ENCODE measurements at places on chromosomes 11 and 22. TPM values are rescaled to one million over a fixed set of nuclear protein-coding genes. Genes with fewer than 3 reads are reported as not detected.

DNA sequence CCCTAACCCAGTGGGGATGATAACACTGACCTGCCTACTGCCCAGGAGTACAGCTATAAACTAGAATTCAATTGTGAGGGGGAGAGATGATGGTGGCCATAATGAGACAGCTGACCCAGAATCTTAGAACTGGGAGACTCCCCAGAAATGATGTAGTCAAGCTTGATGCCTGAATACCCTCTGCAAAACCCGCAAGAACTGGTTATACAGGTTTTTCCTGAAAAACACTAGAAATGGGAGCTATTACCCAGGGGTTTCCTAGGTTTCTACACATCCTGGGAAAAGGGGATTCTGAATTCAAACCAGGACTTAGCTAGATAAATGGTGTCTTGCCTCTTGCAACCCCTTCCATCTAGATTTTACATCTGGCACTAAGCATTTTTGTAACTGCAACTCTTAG, 113.8 kb upstream of the NARS2 start:
- H3K36me3 ChIP-seq = no peaks in the 10 kb centered on the region
- H3K27me3 ChIP-seq = no peaks in the 10 kb centered on the region
- no peak overlapping the region for H3K27ac ChIP-seq
- no peaks in the 10 kb centered on the region for H3K4me1 ChIP-seq

DNA sequence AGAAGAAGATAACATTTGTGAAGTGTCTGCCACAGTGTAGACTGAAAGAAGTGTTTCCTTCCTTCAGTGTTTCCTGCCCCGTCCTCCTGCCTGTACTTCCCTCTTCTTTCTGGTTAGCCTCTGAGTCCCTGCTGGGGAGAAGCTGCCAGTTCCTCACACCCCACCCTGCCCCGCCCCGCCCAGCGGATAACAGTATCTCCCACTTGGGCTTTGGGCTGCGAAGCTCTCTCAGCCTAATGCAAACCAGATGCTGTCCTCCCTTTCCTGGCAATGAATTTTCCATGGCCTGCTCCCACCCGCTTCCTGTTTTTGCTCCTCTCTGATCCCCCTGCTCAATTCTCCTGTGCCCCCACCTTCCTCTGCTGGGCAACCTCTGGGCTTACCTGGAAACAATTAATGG, 5.2 kb upstream of the RAB3IL1 start:
- H3K4me1 ChIP-seq = peaks cover 24% of the 10 kb centered on the region
- H3K36me3 ChIP-seq = no peaks in the 10 kb centered on the region
- DNase-seq = peak; percentile 79
- peaks cover 7% of the 10 kb centered on the region for H3K27me3 ChIP-seq

UBQLNL gene
- total RNA-seq = 0.27 TPM

DNA sequence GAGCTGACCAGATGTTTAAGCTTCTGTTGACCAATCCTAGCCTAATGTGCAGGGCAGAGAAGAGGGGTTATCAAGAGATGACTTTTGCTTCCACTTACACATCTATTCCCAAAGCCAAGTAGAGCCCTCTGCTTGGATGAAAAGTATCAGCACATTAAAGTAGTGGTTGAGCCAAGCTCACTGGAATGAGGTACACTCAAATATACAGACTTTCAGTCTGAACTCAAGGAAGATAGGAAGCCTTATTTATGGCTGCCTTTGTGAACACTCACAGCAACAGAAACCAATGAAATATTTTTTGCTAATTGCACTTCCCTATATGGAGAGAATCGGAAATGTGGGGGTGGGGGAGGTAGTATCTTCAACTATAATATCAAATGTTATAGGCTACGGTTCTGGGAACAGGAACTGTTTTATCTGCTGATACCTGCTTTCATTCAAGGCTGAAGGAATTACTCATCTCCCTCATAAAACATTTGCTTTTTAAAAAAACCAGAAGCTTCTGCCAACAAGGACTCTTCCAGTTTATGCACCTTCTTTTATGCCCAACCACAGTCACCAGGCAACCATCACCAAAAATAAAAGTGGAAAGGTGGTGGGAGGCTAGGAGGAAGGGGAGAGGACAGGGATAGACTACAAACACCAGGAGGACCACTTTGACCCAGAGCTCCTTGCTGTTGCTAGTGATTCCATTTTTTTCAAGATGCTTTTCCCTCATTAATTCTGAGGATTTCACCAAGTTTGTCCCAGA, 91.2 kb downstream of the CLPB start:
- H3K4me1 ChIP-seq = no peaks in the 10 kb centered on the region
- H3K27ac ChIP-seq = no peak overlapping the region
- no peaks in the 10 kb centered on the region for H3K27me3 ChIP-seq
- no peak for DNase-seq

DNA sequence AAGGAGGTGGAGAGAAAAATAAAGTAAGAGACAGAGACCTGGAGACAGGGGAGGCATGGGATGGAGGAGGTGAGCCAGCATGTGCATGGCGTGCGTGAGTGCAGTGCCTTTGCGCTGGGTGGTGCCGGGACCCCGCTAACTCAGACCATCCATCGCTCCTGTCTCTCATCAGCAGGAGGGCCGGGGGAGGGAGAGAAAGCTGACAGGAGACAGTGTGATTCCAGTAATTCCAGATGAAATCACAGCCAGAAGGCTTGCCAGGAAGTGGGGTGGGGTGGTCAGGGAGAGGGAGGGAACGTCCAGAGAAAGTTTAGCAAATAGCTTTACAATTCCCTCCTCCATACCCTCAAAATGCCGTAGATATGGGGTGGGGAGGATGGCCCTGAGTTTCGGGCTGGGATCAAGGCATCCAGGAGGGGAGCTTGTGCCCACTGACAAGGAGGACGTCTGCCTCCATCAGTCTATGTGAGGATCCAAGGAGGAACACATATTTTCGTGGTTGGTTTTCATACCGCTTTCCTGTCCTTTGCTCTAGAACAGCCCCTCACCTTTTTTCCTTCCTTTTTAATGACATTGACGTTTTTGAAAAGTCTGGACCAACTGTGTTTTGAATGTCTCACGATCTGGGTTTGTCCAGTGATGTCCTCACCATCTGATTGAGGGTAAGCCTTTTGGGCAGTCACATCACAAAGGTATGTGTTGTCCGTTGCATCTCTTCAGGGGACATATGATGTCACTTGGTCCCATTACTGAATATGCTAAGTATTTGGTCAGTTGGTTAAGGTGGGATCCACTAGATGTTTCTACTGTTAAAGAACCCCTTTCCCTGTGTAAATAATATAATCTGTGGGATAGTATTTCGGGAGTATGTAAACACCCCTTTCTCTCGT, 567.3 kb downstream of the MIAT start:
- no peak overlapping the region for H3K27ac ChIP-seq
- H3K4me3 ChIP-seq = no peak overlapping the region
- H3K4me1 ChIP-seq = no peaks in the 10 kb centered on the region
- DNase-seq = no peak
- no peaks in the 10 kb centered on the region for H3K36me3 ChIP-seq

DNA sequence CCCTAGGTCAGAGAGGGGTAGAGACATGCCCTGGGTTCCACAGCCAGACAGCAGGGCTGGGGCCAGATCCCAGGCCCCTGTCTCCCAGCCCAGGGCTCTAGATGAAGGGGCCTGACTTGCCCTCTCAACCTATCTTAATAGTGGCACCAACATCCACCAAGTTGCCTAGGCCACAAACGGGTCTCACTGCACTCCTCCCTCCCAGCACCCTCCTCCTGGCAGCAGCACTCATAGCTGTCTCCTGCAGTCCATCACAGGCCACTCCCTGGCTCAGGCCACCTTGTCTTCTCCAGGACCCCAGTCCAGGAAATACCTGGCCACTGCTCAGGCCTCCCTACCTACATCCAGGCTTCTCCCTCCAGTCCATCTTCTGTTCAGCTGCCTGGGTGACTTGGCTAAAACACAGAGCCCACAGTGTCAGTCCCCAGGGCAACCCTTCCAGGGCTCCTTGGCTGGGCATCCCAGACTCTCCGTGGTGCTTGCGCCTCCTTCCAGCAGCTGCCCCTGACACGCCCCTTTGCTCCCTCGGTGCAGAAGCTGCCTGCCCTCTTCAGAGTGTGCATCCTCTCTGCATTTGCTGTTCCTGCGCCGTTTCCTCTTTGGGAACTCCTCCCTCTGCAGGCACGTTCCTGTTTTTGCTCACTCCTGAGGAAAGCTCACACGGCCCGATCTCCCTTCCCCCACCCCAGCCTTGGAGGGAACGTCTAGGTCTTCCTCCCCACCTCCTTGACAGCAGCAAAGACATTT, 40.5 kb downstream of the LRRC32 start:
- peak overlapping the region; percentile 94 for H3K27ac ChIP-seq
- DNase-seq = peak; percentile 81
- H3K27me3 ChIP-seq = no peaks in the 10 kb centered on the region
- no peak overlapping the region for H3K4me3 ChIP-seq
- peaks cover 15% of the 10 kb centered on the region for H3K4me1 ChIP-seq

DNA sequence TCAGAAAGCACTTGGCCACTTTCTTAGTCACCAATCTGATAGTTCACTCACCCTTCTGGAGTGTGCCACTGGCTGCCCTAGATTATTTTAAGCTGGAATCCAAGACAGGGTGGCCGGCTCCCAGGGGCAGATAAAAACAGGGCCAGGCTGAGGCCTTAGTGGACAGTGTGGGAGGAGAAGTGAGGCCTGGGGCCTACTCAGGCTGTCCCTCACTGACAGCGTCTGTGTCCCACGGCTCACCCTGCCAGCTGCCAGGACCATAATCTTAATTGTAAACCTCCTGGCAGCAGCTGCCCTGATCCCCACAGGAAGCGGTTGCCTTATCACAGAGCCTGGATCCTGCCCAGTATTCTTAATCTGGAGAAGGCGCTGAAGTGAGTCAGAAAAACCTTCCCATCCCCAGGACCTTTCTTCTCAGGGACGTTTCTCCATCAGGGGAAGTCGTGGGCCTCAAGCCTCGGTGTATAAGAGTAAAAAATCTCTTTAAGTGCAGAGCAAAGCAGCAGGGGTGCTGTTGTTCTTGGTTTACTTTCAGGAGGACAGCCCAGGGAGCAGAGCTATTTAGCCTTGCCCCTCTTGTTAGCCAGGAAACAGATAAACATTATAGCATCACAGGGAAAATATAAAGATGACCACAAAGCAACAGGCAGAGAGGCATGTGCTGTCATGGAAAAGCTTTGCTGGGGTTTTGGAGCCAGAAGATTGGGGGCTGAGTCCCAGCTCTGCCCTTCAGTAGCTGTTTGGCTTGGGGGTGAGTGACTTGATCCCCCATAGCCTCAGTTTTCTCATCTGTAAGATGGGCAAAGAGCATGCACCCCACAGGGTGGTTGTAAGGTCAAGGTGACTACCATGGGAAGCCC, 39.6 kb downstream of the TSPAN18 start:
- no peak for DNase-seq
- H3K27me3 ChIP-seq = no peaks in the 10 kb centered on the region
- peaks cover 3% of the 10 kb centered on the region for H3K4me1 ChIP-seq
- peak overlapping the region; percentile 75 for H3K27ac ChIP-seq

DNA sequence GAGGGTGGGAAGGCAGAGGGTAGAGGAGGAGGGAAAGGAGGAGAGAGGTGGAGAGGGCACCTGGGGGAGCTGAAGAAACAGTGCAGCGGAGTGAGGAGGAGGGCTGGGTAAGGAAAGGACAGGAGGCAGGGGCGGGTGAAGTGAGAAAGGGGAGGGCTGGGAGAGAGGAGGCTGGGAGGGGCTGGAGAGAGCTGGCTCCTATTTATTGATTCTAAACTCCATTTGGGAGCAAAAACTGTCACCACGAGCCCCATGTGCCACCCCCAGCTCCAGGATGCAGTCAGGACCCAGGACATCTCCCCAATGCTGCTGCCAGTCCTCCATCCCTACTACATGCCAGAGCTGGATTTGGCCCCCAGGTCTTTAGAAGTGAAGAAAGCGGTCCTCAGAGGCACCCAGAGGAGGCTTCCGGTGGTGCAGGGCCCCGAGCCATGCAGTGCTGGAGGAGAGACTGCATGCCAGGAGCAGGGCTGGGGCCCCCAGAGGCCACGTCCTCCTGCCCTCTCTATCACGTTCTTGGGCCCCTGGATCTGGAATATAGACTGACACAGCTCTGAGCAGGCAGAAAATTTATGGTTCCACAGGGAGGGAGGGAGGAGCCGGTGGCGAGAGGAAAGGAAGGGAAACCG, 53.7 kb downstream of the SLC22A12 start:
- no peaks in the 10 kb centered on the region for H3K36me3 ChIP-seq
- no peak overlapping the region for H3K4me3 ChIP-seq
- H3K27me3 ChIP-seq = peaks cover 27% of the 10 kb centered on the region
- peaks cover 8% of the 10 kb centered on the region for H3K4me1 ChIP-seq
- DNase-seq = no peak
- no peak overlapping the region for H3K27ac ChIP-seq

DNA sequence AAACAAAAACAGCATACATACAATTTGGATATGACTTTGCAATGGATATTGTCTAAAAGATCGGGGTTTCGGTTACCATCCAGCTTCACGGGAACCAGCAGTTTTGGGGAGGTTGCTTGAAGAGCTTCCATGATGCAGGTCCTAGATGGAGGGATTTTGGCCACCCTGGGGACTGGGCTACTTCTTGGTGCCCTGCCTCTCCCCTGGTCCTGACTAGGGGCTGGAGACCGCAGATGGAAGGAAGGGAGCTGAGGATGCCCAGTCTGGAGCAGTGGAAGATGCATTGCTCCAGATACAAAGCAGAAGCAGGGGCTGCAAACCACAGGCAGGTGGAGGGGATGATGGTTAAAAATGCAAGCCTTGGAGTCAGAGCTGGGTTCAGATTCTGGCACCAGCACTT, 13.5 kb downstream of the SOX10 start:
- H3K27ac ChIP-seq = no peak overlapping the region
- peaks cover 31% of the 10 kb centered on the region for H3K36me3 ChIP-seq
- no peak overlapping the region for H3K4me3 ChIP-seq
- H3K4me1 ChIP-seq = no peaks in the 10 kb centered on the region

DNA sequence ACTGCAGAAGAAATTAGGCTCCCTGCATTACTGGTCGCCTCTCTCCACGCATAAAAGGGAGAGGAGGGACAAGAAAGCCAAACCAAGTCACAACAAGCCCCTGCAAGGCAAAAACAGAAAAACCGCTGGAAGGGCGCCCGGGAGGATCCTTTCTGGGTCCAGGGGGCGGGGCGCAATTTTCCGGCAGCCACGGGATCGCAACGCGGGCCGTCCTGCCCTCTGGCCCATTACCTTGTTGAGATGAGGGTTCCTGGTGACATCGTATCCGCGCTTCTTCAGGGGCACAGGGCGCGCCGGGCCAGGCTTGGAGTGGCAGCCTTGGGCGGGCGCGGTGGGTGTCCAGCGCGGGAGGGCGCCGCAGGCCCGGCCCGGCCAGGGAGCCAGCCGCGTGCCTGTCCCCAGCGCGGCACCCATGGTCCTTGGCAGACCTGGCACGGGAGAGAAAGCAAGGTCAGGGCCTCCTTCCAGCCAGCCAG, 847 bp downstream of the ME3 start:
- peak overlapping the region; percentile 92 for H3K27ac ChIP-seq
- H3K36me3 ChIP-seq = no peaks in the 10 kb centered on the region
- H3K27me3 ChIP-seq = no peaks in the 10 kb centered on the region
- peaks cover 22% of the 10 kb centered on the region for H3K4me1 ChIP-seq
- peak overlapping the region; percentile 81 for H3K4me3 ChIP-seq

DNA sequence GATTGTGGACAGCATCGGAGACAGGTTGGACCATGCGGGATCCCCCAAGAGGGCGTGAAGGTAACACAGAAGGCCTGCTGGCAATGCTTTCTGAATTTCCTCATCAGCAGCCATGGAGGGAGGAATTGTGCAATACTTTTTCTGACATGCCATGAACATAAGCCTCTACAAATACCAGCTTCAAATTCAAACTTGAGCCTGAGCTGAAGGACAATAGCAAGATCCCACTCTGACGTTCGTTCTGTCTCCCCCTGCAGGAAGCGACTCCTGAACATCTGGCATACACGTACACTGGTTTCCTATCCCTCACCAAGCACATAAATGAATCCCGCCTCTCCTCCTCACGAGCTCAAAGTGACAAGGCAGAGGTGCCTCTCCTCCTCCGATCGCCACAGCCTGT, 312.2 kb downstream of the BRD1 start:
- H3K4me1 ChIP-seq = peaks cover 5% of the 10 kb centered on the region
- H3K36me3 ChIP-seq = no peaks in the 10 kb centered on the region
- no peak overlapping the region for H3K27ac ChIP-seq
- no peaks in the 10 kb centered on the region for H3K27me3 ChIP-seq
- no peak for DNase-seq
- no peak overlapping the region for H3K4me3 ChIP-seq
